ENCODE measurements at places on chromosomes 2 and 18.

DNA sequence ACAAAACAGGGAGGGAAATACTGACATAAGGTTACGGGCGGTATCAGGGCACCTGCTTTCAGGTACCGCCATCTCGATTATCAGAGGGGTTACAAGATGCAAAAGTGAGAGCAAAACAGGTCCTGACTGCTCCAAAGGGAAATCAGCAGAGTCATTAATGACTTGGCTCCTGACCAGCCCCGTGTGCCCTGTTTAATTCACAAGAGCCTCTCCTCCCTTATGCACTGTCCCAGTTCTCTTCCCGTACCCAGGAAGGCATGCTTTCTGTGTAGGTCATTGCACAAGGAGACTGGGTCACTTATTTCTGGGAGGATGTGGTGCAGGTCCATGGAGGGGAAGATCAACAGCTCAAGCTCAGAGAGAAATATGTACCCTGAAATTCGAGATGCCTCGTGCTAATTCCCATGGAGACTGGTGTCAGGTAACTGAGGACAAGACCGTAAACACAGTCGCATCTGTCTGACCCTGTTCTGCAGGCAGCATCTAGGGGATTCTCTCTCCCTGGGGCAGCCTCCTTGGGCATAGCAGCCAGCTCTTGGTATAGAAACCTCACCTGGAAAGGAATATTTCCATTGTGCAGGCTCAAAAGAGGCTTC is 79.9 kb downstream of the HNRNPLL start:
- DNase-seq = no peak

DNA sequence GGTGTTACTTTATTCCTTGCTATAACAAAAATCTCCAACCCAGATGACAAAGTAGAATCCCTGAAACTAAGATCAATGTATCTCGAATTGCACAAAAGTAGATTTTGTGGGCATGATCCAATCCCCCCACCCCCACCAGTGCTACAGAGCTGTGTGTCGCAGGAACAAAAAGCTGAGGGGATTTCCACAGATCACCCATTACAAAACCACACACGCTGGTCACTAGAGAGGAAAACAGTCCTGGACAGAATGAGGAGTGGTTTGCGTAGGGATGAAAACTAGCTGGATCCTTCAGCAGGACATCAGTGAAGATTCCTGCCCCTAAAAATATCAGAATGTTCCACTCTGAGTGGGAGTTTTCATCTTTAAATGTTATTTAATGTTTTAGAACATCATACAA is 165.3 kb upstream of the STK17B start:
- DNase-seq = no peak

GRCh38 chr2:236892721-236893120 is 193.0 kb upstream of the COPS8 start:
- no peak for DNase-seq

DNA sequence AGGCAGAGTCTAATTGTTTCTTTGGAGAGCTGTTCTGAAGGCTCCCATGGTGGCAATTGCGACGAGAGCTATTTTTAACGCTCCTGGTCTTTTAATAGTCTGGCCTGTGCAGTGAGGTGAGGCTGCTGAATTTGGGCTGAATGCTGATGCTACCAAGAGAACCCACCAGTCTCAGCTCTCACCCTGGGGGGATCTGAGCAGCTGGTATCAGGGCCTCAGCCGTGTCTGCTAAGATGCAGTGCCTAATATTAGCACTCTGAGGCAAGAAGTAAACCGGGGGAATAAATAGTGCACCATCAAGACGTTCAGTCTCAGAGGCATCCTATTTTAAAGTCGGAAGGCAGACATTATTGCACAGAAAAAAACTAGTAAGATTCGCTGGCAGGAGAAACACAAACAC is 214.8 kb upstream of the PID1 start:
- no peak for DNase-seq

DNA sequence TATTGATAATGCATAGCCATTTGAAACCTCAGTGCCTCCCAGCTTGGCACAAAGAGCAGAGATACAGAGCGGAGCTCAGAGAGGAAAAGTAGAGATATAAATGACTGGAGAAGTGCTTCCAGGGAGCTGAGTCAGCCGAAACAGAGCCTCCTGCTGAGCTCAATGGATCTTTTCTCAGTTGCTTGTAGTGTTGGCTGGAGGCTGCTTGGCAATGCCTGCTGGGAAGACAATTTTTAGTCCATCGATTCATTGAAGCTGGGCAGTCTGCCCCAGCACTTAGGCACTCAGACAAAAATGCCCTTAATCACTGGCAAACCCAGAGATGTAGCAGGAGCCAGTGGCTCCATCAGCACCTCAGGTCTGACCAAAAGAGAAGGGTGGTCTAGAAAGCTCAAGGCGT is 81.3 kb upstream of the SETBP1 start:
- DNase-seq = peak; percentile 56

- DNase-seq = peak; percentile 71
Measured at GRCh38 chr2:166126007-166126639, 1.7 kb downstream of the SCN1A start.

Measured in EH (cell line).